ENCODE measurements at places on chromosomes 7 and 10.

GRCh38 chr10:17022896-17023295 is 106.7 kb downstream of the CUBN start:
- no peak for DNase-seq

- DNase-seq = no peak
These were observed 607.2 kb upstream of the MGMT start for GRCh38 chr10:128859738-128860386.

GRCh38 chr7:78134256-78134655 is 335.7 kb downstream of the PHTF2 start:
- peak; percentile 10 for DNase-seq

GRCh38 chr10:78000956-78001472 is 28.3 kb downstream of the POLR3A start:
- DNase-seq = no peak

- DNase-seq = no peak
These were observed 54.4 kb downstream of the TFPI2 start for GRCh38 chr7:93836116-93836515.

DNA sequence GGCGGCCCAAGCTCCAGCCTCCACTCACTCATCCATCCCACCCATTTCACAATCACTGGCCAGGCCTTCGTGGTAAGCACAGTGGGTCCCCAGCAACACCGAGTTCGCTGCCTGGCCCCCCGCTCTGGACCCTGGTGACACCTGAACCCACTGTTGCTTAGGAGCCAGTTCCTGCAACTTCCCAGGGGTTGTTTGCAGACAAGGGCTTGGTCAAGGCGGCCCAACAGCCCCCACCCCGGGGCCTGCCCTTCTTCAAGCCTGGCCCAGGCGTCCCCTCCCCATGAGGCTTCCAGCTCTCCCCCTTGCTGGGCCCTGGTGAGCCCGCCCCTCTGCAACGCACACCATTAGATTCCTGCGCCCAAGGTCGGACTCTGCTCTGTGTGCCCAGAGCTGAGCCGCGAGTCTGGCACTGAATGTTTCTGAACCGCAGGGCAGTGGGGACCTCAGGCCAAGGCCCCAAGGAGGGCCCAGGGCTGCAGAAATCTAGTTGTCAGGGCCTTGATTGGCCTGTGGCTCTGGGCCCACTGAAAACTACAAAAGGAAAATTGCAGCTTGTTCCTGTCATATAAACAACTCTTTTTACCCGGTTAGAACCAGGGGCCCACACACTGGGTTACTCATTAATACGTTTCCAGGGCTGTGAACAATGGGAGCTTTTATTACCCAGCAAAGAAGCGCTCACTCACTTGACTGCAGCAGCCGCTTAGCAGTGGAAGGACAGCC is 2.1 kb upstream of the COX19 start:
- DNase-seq = no peak

GRCh38 chr7:127957886-127958285 is 73.4 kb downstream of the LRRC4 start:
- no peak for DNase-seq

DNA sequence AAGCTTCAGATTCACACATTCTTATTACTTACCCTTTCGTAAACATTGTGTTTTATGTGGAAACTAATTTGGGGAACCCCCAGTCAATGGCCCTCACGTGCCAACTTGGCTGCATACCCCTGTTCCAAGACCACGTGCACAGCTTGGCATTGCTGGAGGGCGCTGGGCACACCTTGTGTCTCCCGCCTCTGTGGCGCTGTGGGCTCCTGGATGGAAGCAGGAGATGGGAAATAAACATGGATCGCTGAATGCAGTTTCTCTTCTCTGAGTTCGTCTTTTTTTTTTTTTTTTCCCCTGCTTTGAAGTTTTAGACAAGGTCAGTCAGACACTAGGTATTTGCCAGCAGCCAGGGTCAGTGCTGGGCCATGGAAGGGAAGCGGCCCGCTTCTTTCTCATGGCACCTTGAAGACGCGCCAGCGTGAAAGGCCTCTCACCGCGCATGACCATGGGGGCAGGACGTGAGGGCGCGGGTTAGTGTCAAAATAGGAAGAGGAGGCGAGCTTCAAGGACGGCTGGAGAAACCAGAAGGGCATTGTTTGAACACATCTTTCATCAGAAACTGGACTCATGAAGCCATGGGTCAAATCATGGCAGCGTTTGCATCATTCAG is 27.3 kb downstream of the BNIP3 start:
- DNase-seq = no peak

- DNase-seq = no peak
These were observed 770.4 kb downstream of the TNS3 start for GRCh38 chr7:46811529-46811928.

- no peak for DNase-seq
These were observed 3.3 kb upstream of the NEUROG3 start for GRCh38 chr10:69576334-69577011.

GRCh38 chr7:4665661-4666060 is 16.4 kb upstream of the FOXK1 start:
- no peak for DNase-seq

Measured in NCI-H524 treated with DMSO at 0.1 percent for 48 hours (cell line).